ENCODE measurements at places on chromosomes 11 and 22.
A peak's percentile ranks its signal among the peaks of the same experiment; 100 is the strongest.

- no peak for DNase-seq
Observed at GRCh38 chr11:8314916-8315315, 51.2 kb upstream of the LMO1 start.

GRCh38 chr11:94130298-94131046 is 1.8 kb downstream of the PANX1 start:
- no peak for DNase-seq

- peak; percentile 45 for DNase-seq
Observed at GRCh38 chr11:63919267-63920125, 2.5 kb upstream of the RCOR2 start.

DNA sequence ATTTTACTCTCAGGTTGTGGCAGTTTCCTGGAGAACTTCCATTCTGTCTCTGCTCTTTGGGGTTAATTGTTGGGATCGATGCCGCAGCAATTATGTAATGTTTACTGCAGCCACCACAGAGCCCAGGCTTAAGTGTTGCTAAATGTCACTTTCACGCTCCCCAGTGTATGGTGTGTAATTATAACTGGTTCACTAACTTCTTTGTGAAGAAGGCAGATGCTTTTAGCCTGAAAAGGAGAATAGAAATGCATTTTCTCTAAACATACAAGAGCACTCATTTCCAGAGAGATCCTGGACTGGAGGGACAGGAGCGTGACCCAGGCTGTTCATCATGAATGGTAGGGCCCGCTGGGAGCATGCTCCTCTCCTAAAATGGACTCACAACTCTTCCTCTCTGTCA is 132.2 kb upstream of the PLET1 start:
- no peak for DNase-seq

- DNase-seq = no peak
Observed at GRCh38 chr11:126159719-126160344, 51.6 kb downstream of the RPUSD4 start.

GRCh38 chr11:30370164-30370563 is 47.3 kb downstream of the ARL14EP start:
- no peak for DNase-seq

DNA sequence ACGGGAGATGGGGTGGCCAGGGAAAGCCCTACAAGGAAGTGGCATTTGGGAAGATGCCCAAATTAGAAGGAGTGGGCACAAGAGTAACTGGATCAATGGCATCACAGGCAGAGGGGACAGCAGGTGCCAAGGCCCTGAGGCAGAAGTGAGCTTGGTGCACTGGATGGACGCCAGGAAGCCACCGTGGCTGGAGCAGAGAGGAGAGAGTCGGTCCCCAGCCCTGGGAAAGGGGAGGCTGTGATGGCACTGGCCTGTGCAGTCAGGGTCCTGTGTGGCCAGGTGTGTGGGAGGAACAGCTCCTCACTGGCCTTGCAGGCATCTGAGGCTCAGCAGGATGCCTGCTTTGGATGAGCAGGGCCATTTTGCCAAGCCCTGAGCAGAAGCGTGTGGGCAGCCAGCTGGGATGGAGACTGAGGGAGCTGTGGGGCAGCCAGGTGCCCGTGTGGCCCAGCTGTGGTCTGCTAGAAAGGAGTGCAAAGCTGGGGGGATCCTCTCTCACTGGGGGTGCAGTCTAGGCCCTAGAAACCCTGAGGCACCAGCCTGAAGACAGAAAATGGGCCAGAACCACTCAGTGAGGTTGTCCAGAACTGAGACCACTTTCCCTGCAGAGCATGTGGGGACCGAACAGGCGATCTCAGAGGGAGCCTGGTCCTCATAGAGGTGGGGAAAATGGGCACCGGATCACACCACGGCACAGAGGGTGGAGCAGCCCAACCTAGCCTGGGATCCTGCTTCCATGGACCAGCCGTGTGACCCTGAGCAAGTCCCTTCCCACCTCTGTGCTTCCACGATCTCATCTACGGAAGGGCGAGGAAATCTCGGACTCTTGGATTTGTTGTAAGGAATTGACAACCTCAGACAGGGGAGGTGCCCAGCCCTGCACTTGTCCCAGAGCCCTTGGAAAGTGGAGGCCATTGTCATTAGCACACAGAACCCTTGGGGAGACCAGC is 78.6 kb upstream of the RTL6 start:
- no peak for DNase-seq

- no peak for DNase-seq
Observed at GRCh38 chr22:43000441-43001175, 14.3 kb downstream of the PACSIN2 start.

DNA sequence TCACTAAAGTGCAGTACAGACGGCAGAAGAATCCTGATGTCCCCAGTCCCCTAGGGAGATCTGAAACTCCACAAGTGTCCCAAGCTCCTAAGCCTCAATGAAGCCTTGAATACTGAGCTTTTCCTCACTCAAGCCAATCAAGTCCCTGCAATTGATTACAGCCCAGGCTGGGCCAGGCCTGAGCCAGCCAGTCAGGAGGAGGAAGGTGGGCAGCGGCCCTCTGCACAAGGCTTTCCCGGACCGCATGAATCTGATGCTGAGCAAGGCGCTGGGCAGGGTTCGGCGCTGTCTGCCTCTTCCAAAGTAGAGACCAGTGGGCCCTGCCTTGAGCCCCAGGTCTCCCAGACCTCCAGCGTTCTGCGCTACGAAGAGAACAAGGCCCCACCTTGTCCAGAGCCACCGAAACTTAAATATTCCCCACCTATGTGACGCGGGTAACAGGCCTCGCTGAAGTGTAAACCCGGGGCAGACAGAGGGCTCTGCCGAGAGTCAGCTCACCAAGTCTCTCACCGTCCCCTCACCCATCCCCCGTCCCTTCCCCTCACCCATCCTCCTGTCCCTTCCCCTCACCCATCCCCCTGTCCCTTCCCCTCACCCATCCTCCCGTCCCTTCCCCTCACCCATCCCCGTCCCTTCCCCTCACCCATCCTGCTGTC is 63.2 kb downstream of the SCUBE1 start:
- DNase-seq = no peak

- peak; percentile 74 for DNase-seq
Observed at GRCh38 chr22:32473388-32473952, 1.1 kb upstream of the FBXO7 start.

DNA sequence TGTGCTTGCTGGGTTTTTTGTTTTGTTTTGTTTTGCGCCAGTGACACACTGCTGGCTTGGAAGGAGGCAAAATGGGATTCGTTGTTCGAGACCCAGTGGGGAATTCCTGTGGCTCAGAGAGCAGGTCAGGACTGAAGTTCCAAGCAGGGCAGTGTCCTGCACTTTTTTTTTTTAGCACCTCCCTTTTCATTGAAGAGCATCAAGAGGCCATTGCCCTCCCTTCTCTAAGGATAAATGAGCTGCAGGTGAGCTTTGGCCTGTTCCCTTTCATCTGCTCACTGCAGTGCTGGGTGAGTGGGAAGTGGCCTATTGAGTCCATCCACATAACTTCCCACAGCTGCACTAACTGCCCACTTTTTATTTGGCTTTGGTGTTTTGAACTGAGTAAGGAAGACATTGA is 87.8 kb downstream of the ARHGAP42 start:
- DNase-seq = peak; percentile 68

GRCh38 chr11:65615950-65616574 is 486 bp downstream of the PCNX3 start:
- DNase-seq = peak; percentile 36

- DNase-seq = no peak
Observed at GRCh38 chr11:128338811-128339210, 248.5 kb downstream of the ETS1 start.

Measured in astrocyte of the hippocampus (primary cell).